Ascending aorta (tissue), 2 donors: ENCODE measurements at places on chromosomes 6 and 20.
A peak's percentile ranks its signal among the peaks of the same experiment; 100 is the strongest.

DNA sequence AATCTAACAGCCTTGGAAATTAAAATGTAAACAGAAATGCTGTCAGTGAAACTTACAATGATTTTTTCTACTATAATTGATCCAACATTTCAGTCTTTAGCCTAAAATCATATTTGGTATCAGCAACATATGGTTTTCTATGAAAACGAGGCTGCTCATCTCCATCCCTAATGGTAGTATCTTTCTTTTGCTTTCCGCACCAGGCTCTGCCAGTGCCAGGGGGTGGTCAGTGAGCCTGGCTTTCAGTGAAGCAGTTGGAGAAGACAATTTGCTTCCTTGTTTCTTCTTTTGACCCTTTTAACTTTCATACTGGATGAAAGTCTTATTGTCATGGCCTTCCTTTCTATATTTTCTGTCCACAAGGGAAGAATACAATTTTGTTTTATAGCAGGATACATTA, 258.4 kb downstream of the ARID1B start:
- no peaks in the 10 kb centered on the region for H3K27me3 ChIP-seq
- peaks cover 39% of the 10 kb centered on the region for H3K4me1 ChIP-seq
- no peak for DNase-seq
- H3K36me3 ChIP-seq: no peaks in the 10 kb centered on the region
- no peak overlapping the region for H3K27ac ChIP-seq

DNA sequence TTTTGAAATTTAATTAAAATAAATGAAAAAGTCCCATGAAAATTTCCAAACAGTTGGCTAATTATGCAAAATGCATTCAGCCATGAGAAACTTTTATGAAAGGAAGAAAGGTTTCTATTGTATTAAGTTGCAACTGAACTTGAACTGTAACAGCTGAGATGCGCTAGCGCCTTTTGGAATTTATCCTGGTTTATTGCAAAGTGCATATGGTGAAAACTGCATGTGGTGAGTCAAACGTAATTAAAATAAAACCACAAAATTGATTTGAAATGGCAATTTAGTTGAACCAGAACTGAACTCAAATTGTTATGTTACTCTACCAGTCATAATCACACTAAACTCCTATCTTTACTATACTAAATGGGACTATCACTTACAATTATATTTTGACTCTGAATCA, 46.4 kb upstream of the COL21A1 start:
- H3K4me3 ChIP-seq: no peak overlapping the region
- no peaks in the 10 kb centered on the region for H3K4me1 ChIP-seq
- no peak for DNase-seq
- H3K27ac ChIP-seq: no peak overlapping the region
- no peaks in the 10 kb centered on the region for H3K27me3 ChIP-seq

- H3K4me3 ChIP-seq: no peak overlapping the region
- no peaks in the 10 kb centered on the region for H3K36me3 ChIP-seq
- no peaks in the 10 kb centered on the region for H3K27me3 ChIP-seq
- DNase-seq: no peak
- no peaks in the 10 kb centered on the region for H3K4me1 ChIP-seq
- H3K27ac ChIP-seq: no peak overlapping the region
Measured at GRCh38 chr6:158377860-158378259, 65.6 kb downstream of the TULP4 start.

DNA sequence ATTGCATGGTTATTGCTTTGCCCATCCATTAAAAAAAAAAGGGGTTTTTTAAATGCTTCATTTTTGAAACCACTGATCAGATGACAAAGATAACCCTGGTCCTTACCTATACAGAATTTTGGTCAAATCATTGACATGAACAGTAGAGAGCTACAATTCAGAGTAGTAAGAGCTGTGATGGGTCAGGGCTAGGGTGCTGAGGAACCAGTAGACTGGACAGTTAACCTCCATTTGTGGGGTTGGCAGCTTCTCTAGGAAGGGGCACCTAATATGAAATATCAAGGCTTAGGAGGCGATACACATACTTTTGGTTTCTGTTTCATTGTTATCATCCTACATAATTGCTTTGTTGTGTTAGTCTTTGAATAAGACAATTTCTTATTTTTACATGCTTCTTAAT, 55.1 kb downstream of the ORC3 start:
- no peaks in the 10 kb centered on the region for H3K27me3 ChIP-seq
- no peaks in the 10 kb centered on the region for H3K4me1 ChIP-seq
- H3K36me3 ChIP-seq: no peaks in the 10 kb centered on the region
- no peak overlapping the region for H3K27ac ChIP-seq
- no peak overlapping the region for H3K4me3 ChIP-seq
- DNase-seq: no peak

DNA sequence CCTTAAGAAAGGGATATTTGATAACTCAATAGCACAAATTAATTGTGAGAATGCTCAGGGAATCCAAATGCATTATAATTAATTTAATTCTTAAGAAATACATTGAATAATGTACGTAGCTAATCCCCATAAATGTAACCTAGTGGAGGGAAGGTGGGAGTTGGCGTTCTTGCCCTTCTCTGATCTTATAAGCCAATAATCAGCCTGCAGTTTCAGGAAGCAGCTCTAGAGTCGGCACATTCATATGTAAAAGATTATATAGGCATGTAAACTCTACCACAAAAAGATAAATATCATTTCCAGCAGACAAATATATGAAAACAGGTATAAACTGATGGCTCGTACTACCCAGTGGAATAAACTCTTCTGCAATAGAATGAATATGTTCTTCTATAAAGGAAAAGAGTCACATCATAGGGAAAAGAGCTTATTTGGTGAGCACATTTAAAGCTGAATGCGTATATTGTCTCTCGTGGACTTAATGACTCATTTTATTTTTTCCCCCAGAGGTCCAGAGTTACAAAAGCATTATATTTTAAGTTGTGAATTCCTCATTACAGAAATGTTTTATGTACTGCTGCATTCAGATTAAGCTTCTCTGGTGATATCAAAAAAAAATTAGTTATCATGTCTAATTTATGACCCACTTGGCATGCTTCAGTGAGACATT, 112.2 kb downstream of the TFAP2A start:
- H3K36me3 ChIP-seq: no peaks in the 10 kb centered on the region
- H3K27ac ChIP-seq: no peak overlapping the region
- no peaks in the 10 kb centered on the region for H3K27me3 ChIP-seq
- H3K4me3 ChIP-seq: no peak overlapping the region
- no peak for DNase-seq
- no peaks in the 10 kb centered on the region for H3K4me1 ChIP-seq

DNA sequence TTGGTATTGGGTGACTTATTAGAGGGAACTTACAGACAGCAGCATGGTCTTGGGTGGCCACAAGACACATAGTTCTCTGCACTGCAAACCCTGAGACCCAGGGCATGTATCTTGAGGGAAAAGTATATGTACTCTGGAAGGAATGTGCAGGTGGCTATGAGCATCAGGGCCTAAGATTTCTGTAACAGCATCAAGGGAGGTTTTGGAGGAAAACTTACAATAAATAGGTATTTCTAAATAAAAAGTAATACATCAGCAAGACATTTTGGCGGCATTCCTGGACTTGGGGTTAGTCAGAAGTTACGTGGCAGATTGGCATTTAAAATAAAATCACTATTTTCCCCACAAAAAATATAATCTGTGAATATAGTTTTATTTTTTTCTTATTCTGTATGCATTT, 8.0 kb upstream of the STX7 start:
- no peak overlapping the region for H3K4me3 ChIP-seq
- no peak overlapping the region for H3K27ac ChIP-seq
- no peaks in the 10 kb centered on the region for H3K36me3 ChIP-seq
- DNase-seq: no peak
- H3K27me3 ChIP-seq: no peaks in the 10 kb centered on the region
- peaks cover under 1% of the 10 kb centered on the region for H3K4me1 ChIP-seq

DNA sequence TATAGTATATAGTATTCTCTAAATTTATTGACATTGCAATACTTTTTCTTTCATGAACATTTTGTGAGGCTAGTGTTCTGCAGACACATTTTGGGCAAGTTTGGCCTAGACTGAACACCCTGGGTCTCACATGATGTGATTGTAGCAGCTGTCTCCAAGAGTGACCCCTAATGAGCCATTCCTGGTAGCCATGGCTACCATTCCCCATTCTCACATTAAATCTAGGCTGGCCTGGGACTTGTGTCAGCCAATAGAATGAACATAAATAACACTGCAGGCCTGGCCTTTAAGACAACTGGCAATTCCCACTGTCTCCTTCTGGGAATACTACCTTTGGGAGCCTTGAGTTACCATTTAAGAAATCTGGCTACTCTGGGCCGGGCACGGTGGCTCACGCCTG, 38.0 kb upstream of the TASP1 start:
- H3K27me3 ChIP-seq: no peaks in the 10 kb centered on the region
- peak overlapping the region; percentile 14 for H3K27ac ChIP-seq

- H3K27me3 ChIP-seq: no peaks in the 10 kb centered on the region
- H3K27ac ChIP-seq: peak overlapping the region; percentile 92
- peak overlapping the region; percentile 69 for H3K4me3 ChIP-seq
- H3K4me1 ChIP-seq: no peaks in the 10 kb centered on the region
- no peak for DNase-seq
- H3K36me3 ChIP-seq: peaks cover 14% of the 10 kb centered on the region
Measured at GRCh38 chr6:139369568-139370282, 4.7 kb downstream of the CITED2 start.

- H3K27me3 ChIP-seq: no peaks in the 10 kb centered on the region
- H3K27ac ChIP-seq: no peak overlapping the region
- no peak for DNase-seq
- H3K4me1 ChIP-seq: peaks cover 19% of the 10 kb centered on the region
- H3K36me3 ChIP-seq: peaks cover 40% of the 10 kb centered on the region
Measured at GRCh38 chr20:49821870-49822331, 9.3 kb downstream of the SLC9A8 start.

- no peak overlapping the region for H3K4me3 ChIP-seq
- no peak for DNase-seq
- no peaks in the 10 kb centered on the region for H3K36me3 ChIP-seq
Measured at GRCh38 chr6:135269481-135269891, 88.4 kb downstream of the MYB start.

DNA sequence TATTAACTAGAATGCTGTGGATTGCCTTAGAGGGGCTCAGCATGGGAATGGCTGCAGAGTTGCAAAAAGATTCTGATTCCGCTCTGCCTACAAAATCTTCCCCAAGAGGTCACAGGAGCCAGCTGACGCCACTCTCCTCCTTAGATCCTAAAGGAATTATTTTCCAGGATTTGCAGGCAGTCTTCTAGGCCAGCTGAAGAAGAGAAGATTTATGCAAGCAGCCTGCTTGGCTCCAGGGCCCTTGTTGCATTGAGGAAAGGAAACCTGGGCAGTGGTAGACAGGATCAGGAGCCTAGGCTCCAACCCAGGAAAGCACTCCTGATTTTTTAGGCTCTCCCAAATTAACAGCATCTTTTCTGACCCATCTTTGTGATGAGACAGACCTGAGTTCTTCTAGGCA, 245.8 kb downstream of the PKHD1 start:
- no peak overlapping the region for H3K27ac ChIP-seq
- no peaks in the 10 kb centered on the region for H3K36me3 ChIP-seq
- DNase-seq: no peak
- no peak overlapping the region for H3K4me3 ChIP-seq
- no peaks in the 10 kb centered on the region for H3K4me1 ChIP-seq
- H3K27me3 ChIP-seq: no peaks in the 10 kb centered on the region

- no peak overlapping the region for H3K27ac ChIP-seq
- no peaks in the 10 kb centered on the region for H3K27me3 ChIP-seq
- DNase-seq: no peak
- no peaks in the 10 kb centered on the region for H3K36me3 ChIP-seq
- H3K4me1 ChIP-seq: peaks cover 10% of the 10 kb centered on the region
Measured at GRCh38 chr6:22668307-22668706, 98.9 kb downstream of the HDGFL1 start.

DNA sequence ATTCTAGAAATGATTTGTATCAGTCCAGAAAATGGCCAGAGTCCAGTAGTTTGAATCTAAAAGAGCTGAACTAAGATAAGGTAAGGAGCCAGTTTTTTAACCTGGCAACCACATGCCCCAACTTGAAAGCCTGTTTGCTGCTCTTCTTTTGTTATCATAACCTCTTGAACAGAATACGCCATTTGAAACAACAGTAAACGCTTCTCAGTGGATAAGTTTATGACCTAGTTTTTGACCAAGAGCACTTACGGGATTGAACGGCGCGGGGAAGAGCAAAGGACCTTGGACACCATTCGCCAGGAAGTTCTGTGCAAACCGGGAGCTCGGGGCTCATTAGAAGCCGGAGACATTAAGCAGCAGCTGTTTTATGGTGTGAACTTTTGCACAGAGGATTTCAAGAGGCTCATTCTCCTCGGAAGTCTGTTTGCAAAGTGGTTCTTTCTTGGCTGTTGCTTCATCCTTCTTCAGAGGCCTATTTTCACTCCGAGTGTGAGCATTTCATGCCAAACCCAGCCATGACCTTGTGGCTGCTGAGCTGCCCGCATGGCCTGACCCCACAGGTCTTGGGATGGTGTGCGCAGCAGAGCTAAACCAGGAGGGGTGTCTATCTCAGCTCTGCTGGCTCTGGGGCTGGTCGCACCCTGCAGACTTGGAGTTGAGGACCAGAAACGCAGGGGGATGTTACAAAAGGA, 215.1 kb downstream of the SOX4 start:
- peak overlapping the region; percentile 53 for H3K27ac ChIP-seq
- no peaks in the 10 kb centered on the region for H3K27me3 ChIP-seq
- H3K36me3 ChIP-seq: no peaks in the 10 kb centered on the region
- H3K4me3 ChIP-seq: peak overlapping the region; percentile 0

DNA sequence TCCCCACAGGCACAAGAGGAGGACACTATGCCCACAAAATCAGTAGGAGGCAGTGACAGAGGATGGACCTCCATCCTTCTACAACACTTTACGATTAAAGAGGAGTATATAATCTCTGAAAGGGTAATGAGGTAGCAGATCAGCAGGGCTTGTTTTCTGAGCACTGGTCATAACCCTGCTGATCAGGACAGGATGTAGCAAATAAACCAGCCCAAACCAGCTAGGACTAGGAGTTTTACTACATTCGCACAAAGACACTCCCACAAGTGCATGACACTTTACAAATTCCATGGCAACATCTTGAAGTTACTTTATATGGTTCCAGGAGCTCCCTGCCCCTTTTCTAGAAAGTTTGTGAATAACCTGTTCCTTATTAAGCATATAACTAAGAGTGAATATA, 73.3 kb upstream of the CHD6 start:
- H3K36me3 ChIP-seq: no peaks in the 10 kb centered on the region
- H3K4me3 ChIP-seq: no peak overlapping the region
- peaks cover 5% of the 10 kb centered on the region for H3K4me1 ChIP-seq
- no peak overlapping the region for H3K27ac ChIP-seq
- DNase-seq: no peak

DNA sequence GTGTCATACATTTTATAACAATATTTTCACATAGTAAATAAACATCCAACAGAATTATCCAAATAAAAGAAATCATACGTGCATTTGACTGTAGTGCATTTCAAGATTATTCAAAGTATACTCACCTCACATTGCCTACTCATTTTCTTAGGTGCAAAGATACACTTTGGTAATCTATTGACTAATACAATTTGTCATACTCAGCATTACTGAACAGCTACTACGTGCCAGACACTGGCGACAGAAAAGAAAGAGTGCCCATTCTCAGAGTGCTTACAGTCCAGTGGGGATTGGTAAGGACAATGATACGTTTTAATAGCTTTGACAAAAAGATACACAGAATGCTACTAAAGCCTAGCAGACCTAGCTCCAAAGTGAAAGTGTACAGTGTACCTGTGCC, 42.0 kb downstream of the FBXL4 start:
- peaks cover 44% of the 10 kb centered on the region for H3K36me3 ChIP-seq
- H3K27me3 ChIP-seq: no peaks in the 10 kb centered on the region
- DNase-seq: no peak
- H3K4me3 ChIP-seq: no peak overlapping the region
- H3K27ac ChIP-seq: no peak overlapping the region
